Calu3 (cell line): ENCODE measurements at places on chromosomes 1 and 21. TPM values are rescaled to one million over a fixed set of nuclear protein-coding genes. Genes with fewer than 3 reads are reported as not detected.

Gene FCRL6
- total RNA-seq = not detected in 2 replicates

- no peak for DNase-seq
Observed at GRCh38 chr1:93607814-93608186, 73.8 kb downstream of the BCAR3 start.

DNA sequence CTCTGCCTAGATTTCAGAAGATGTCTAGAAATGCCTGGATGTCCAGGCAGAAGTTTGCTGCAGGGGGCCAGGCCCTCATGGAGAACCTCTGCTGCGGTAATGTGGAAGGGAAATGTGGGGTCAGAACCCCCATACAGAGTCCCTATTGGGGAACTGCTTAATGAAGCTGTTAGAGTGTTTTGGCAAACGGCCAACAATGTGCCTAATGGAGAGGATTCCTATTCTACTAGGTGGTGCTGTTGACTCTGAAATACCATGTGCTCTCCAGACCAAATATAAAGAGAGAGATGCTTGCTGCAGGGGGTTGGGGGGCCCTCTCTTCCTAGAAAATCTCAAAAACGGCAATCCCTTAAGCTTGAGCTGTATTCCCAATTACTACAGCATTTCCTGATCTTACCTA is 57.1 kb upstream of the DR1 start:
- DNase-seq = no peak

DNA sequence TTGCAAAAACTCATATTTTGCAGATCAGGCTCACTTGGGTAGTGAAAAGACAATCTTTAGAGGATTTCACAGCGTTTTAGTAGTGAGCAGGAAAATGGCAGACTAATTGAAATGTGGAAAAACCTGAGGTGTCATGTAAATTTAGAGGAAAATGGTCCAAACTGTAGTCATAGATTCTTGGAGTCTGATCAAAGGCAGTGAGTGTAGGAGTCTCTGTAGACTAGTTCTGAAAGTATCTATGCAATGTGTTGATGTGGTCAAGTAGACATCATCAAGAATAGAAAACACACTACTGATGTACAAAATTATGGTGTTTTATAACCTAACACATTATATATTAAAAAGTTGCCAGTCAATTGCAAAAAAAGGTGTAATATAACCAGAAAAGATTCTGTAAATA is 143.2 kb upstream of the C1orf105 start:
- DNase-seq = no peak

DNA sequence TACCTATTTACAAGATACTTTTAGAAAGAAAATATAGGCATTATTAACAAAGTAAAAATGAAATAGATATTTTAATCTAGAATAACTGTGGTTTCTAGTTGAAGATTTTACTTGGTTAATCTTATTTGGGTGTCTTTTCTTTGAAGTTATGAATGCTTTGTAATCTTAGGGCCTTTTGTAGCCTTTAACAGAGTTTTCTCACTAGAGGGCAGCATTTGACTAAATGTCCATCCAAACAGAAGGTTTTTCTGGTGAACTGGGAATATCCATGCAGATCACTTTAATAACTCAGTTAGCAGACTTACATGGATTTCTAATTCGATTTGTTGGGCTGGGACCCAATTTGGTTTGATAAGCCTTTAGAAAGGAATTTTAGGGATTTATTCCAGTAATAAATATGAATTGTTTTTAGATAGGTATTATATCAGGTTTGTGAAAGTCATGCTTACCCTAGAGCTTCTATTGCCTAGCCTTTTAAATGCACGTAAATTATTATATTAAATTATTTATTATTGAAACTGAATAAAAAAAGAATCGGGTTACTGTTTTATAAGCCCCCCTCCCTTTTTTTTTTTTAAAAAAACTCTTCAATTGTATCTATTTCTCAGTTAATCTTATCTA is 119.7 kb downstream of the ZNF326 start:
- DNase-seq = peak; percentile 17

DNA sequence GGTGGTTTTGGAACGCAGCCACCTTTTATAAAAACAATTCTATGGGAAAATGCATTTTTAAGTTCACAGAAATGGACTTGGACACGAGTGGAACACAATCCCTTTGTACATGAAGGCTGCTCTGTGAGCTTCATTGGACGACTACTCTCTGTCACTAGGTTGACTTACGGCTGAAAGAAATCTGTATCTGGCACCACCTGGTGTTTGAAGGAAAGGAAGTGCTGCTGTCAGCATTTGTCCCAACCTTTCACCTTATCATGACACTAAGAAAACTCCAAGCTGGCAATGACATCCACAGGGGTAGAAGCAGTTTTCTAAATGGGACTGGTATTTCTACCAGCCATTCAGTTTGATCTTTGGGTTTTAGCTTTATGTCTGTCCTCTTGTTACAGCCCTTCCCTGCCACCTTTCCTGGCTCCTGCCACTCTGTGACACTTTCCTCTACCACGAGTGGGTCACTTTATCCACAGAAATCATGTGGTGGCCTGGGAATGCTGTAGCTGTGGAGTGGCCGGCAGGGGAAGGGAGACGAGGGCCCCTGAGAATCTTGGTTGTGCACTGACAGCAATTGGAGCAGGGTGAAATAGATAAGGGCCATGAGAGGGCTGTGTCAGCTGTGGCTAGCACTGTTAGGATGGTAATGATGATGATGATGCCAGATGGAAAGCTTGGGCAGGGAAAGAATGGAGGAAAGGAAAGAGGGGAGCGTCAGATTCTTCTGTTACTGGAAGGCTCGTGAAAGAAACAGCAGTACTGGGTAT is 85.2 kb downstream of the TBX19 start:
- no peak for DNase-seq
